PC-3 (cell line): ENCODE measurements at places on chromosomes 1 and 21.

- peak; percentile 91 for DNase-seq
Observed at GRCh38 chr1:150560576-150561253, 11.5 kb downstream of the ADAMTSL4 start.

GRCh38 chr1:94653454-94653853, 111.9 kb upstream of the F3 start:
- no peak for DNase-seq

GRCh38 chr1:246261639-246262038, 245.4 kb downstream of the SMYD3 start:
- peak; percentile 14 for DNase-seq

DNA sequence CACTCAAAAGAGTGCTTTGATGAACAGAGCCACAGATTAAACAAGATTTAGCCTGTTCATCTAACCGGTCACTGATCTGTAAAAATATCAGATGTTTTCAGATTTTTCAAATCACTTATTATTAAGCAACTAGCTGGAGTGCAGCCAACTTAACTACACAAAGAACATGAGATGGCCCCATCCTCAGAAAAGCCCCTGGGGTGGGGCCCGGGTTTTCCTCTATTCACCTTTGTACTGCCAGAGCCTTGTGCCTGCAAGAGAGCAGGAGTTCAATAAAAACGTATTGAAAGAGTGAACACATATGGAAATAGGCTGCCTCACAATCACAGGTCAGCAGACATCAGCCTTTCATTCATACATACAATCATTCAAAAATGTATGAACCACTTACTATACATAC, 516.1 kb downstream of the OMA1 start:
- DNase-seq = no peak

GRCh38 chr1:95116580-95117206, 462 bp upstream of the TLCD4 start:
- peak; percentile 83 for DNase-seq

DNA sequence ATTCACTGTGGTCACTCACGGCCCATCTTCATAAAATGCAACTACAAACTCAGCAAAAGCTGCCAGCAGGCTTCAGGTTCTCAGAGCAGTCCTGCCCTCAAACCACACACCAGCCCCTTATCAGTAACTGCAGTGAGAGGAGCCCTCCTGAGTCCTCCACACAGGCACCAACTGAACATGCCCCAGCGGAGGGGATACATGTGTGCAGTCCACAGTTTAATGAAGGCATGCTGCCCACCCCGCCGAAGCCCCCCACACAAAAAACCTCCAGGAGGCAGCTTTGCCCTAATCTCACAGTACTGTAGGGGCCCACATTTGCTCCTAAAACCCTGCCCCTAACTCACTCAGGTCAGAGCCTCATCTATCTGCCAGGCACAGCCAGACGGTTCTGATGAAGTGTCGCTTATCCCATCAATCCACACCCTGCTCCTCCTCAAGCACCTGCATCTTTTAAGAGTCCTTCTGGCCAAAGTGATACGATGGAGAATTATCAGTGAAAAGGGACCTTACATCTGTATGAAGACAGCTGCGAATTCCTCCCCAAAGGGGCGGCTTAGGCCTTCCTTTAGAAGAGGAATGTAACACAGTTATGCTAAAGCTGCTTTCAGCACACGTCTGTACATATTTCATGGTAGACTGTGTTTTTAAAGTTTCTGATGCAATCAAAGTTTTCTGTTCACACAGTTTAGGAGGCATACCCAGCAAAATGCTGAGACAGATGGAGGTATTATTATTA, 3.5 kb downstream of the ABCB10 start:
- no peak for DNase-seq

DNA sequence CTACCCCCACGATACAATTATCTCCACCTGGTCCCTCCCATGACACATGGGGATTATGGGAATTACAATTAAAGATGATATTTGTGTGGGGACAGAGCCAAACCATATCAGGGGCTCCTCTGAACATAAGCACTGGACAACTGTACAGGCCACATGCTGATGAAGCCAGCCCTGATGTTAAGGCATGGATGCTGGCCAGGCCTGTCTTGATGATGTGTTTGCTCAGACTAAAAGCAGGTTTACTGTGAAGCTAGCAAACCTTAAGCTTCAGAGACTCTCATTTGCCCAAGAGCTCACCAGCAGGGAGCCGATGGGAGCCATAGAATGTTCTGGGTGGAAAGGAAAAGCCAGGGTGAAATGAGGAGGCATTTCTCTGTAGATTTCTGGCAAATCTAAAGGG, 135.3 kb upstream of the KCNK1 start:
- no peak for DNase-seq

DNA sequence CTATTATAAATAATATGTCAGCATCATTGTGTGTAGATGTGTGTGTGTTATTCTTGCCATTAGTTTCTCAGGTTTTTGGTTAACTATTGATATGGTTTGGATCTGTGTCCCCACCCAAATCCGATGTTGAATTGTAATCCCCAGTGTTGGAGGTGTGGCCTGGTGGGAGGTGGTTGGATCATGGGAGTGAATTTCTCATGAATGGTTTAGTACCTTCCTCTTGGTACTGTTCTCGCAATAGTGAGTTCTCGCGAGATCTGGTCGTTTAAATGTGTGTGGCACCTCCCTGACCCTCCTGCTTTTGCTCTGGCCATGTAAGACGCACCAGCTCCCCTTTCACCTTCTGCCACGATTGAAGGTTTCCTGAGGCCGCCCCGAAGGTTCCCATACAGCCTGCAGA, 9.6 kb upstream of the POFUT2 start:
- no peak for DNase-seq

DNA sequence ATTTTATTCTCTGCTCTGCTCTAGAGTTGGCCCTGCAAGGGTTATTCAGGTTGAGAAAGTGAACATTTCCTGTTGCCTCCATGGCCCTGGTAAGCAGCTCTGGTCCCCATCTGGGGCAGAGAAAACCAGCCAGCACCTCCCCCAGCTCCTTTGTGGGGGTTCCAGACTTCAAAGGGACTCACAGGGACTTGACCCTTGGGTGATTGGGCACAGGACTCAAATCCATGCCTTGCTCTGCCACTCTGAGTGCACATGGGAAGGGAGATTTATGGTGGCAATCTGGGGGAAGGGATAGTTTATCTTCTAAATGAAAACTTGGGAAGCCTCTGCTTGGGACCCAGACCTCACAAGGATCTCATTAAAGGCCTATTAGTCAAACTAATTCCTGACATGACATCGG, 212.8 kb downstream of the FOXD2 start:
- DNase-seq = no peak

DNA sequence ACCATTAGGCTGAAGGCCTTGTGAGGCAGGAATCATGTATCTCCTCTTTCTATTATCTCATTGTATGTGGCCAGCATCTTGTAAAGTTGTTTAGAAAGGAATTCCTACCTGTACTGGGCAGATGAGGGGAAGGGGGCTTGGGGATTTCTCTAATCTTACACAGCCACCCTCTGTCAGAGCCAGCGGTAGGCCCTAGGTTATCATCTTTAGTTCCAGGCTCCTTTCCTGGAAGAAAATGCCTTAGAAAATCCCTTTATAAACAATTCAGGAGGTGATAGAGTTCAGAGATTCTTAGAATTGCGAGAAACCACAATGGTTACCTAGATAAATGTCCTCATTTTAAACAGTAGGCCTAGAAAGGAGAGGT, 35.2 kb downstream of the DPT start:
- DNase-seq = no peak

DNA sequence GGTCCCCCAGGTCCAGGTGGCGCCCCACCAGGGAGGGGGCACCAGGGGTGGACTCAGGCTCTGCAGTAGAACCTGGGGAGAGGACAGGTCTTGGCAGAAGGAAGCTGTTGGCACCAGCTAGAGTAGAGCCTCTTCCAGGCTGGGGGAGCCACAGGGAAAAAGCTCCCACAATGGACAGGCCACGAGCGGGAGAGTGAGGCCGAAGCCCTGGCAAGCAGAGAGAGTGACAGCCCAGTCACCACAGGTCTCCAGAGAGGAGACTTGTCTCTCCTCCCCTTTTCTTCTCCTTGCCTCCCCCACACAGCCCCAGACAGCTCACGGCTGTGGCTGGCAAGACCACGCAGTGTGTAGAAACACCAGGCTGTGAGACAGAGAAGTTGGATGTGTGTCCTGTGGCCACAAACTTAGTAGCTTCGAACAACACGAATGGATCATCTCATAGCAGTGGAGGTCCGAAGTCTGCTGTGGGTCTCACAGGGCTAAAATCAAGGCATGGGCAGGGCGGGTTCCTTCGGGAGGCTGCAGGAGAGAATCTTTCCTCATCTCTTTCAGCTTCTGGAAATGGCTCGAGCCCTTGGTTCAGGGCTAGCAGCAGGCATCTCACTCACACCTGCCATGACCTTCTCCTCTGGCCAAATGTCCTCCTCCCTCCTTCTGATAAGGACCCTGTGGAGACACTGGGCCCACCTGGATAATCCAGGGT, 3.3 kb downstream of the KRTAP12-4 start:
- DNase-seq = no peak

- DNase-seq = no peak
Observed at GRCh38 chr1:117032681-117033539, 27.2 kb upstream of the TTF2 start.

- DNase-seq = no peak
Observed at GRCh38 chr1:234887016-234887900, 241.4 kb downstream of the TOMM20 start.

DNA sequence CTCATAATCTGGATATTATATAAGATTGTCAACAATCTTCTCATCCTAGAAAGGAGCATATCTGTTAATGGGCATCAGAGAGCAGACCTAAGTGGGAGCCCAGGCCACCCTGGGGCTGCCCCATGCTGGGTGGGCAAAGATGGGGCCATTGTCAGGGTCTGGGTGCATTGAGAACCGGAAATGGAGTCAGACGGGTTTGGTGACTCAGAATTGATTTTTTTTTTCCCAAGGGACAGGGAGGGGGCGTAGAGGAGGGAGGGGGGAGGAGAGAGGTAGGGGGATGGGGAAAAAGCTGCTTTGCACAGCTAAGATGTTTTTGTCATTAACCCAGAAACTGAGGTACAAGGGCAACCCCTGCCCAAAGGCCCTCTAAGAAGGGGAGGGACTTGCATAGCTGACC, 1.3 kb downstream of the ATXN7L2 start:
- DNase-seq = no peak

- DNase-seq = peak; percentile 30
Observed at GRCh38 chr1:87329051-87329525, 408 bp downstream of the LMO4 start.

GRCh38 chr1:111793923-111794322, 38.2 kb downstream of the DDX20 start:
- DNase-seq = no peak

DNA sequence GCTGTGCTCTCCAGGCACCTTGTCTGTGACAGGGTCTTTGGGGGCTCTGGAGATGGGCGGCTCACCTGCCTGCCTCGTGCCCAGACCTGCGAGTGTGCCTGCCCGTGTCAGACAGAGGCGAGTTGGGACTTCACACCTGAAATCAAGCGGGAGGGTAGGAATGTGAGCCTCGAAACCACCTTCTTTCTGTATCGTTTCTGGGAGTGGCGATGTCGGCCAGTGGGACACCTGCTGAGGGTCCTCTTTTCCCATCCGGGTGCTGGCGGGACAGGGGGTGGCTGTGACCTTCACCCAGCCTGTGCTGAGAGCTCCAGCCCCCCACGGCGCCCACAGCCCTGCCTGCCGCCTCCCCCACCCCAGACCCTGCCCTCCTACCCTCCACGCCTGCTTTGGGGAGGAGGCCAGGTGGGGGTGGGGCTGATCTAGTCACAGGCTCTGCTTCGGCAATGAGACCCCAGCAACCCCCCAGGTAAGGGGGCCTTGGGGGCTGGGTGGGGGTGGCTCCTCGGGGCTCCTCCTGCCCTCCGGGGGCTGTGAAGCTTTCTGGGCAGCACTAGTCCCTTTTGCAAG, 15.6 kb upstream of the FAAP20 start:
- no peak for DNase-seq

- peak; percentile 35 for DNase-seq
Observed at GRCh38 chr21:16194095-16194787, 464.5 kb downstream of the USP25 start.

GRCh38 chr1:174643206-174643605, 195.4 kb downstream of the GPR52 start:
- DNase-seq = no peak

GRCh38 chr21:42062236-42063022, 8.7 kb upstream of the UMODL1 start:
- no peak for DNase-seq

- no peak for DNase-seq
Observed at GRCh38 chr1:15201849-15202551, 45.0 kb upstream of the FHAD1 start.

GRCh38 chr1:119420638-119421037, 5.7 kb downstream of the HSD3B2 start:
- DNase-seq = no peak

DNA sequence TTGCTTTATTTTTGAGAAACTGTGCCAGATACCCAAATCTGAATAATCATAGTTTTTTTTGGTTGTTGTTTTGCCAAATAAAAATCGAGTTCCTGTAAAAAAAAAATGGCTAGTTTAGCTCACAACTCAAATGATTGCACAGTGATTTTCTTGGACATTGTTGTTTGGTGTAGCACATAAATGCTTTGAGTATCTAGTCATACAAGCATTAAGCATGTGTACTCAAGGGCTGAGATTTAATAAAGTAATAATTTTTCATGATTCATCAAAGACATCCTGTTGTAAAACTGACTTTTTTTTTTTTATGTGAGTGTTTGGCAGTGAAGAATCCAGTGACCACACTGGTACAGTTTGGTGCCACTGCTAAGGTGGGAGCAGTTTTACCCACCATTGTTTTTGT, 18.8 kb downstream of the ITSN1 start:
- peak; percentile 73 for DNase-seq

- DNase-seq = no peak
Observed at GRCh38 chr21:36038701-36039497, 21.4 kb downstream of the SETD4 start.

GRCh38 chr1:23019863-23020625, 776 bp downstream of the KDM1A start:
- DNase-seq = peak; percentile 45

DNA sequence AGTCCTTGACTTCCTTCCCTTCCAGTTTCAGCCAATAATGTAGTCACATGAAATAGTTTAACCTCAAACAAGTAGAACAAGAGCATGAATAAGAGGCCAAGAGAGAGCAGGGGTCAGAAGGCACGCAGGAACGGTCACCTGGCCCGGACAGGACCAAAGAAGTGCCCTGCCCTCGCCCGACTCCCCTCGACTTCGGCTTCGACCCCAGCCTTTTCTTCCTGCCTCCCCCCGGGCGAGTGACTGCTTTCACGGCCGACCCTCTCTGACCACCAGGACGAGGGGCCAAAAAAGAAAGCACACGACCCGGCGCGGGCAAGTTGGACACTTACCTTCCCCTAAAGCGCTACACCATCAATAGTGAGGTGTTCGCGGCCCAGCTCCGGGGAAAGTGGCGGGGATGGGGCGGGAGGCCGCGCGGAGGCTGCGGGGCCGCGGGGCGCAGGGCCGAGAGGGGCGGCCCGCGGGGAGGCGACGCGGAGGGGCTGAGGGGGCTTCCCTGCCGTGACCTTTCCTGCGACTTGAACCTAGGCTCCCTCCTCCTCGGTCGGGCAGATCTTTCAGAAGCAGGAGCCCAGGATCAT, 519 bp downstream of the RERE start:
- peak; percentile 17 for DNase-seq
